EL (cell line): ENCODE measurements at places on chromosomes 11 and 22.

DNA sequence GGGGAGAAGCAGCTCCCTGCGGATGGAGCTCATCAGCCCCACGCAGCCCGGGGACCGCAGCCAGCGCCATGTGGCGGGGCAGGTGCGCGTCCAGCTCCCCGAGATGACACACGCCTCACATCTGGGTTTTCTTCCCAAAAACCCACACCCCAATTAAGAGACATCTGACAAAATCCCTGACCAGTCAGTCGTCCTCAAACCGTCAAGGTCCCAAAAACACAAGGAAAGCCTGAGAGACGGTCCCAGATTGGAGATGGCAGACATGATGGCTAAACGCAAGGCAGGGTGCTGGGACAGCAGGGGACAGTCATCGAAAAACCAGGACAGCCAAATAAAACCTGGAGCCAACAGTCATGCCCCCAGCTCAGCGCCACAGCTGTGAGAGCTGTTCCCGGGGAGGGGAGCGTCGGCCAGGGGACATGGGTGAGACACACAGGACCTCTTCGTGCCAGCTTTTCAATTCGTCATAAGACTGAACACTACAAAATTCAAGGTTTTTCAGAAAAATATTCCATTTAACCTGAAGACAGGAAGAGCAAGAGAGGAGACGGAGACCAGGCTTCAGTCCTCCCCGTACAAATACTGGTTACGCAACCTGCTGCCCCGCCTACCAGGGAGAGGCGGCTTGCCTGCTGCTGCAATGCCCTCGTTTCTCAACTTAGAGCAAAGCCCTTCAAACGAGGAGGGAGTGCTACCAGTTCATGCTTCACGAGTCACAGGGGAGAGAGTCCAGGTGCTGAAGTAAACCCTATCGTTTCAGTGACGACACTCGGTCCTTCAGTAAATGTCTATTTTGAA lies 10.5 kb downstream of the TOLLIP start:
- peak; percentile 26 for DNase-seq

DNA sequence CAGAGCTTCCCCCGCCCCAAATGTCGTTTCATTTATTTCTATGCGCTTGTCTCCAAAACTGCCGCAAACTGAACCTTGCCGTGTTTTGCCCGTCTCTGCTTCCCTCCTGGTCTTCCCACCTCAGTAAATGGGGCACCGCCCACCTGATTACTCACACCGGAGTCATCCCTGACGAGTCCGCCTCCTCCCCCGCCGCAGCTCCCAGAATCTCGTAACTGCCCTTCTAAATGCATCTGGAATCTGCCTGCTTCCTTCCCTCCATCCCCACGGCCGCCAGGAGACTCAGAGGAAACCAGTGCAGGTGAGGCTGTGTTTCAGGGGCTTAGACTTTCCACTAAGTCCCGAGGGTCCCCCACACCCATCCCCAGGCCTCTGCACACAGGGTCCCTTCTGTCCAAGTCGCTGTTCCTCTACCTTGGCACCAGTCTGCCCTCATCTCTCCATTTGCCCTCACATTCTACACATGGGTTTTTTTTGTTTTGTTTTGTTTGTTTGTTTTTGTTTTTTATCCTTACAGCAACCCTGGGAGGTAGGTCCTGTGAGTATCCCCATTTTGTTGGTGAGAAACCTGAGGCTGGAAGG lies 62.6 kb upstream of the PHF21B start:
- peak; percentile 86 for DNase-seq

DNA sequence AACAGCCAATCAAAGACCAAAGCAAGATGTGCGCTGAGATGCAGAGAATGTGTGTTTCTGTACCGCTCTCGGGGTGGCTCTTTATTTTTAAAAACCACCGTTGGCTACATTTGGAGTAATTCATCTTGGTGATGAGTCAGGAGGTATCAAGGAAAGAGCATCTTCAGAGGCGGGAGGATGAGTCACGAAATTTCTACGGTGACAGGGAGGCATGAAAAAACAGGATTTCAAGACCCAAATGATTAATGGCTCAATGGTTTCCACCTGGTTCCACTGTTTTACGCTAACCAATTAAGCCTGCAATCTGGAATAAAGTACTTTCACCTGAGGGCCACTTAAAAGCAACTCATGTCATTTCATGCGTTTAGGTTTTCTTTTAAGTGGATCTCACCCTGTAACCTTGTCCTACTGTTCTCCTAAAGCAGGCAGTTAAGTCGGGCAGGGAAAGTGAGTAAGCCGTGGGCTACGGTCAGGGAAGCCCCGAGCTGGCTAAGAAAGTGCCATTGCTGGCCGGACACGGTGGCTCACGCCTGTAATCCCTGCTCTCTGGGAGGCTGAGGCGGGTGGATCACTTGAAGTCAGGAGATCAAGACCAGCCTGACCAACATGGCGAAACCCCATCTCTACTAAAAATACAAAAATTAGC lies 74.6 kb downstream of the CELSR1 start:
- peak; percentile 87 for DNase-seq

DNA sequence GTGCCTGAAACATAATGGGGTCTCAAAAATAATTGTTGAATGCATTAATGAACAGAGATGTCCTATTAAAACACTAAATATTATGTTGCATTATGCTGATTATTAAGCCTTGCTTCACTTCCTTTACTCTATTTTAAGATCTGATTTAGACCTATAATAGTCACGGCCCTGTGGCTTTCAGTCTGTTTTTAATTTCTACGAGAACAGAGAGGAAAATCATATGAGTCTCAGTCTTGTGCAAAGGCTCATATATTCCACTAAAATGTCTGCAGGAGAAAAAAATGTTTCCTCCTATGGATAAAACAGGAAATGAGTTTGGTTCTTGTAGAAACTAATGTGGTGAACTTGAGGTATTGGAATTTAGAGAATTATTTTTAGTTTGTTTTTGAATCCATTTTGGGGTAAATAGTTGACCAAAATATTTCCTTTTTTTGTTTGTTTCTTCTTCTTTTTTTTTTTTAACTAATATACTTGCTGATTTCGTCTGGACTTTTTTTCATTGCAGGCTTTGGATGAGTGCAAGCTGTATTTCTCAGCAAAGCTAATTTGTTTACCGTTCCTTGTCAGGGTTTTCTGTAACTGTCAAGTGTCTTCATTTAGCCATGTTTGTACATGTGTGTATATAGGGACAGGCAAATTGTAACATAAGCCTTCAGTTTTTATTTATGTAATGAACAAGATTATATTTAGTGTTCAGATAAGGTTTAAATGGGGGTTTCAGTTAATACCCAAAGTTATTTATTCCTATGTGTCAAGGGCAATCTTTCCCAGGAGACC lies 139.1 kb upstream of the DDI1 start:
- DNase-seq = no peak

DNA sequence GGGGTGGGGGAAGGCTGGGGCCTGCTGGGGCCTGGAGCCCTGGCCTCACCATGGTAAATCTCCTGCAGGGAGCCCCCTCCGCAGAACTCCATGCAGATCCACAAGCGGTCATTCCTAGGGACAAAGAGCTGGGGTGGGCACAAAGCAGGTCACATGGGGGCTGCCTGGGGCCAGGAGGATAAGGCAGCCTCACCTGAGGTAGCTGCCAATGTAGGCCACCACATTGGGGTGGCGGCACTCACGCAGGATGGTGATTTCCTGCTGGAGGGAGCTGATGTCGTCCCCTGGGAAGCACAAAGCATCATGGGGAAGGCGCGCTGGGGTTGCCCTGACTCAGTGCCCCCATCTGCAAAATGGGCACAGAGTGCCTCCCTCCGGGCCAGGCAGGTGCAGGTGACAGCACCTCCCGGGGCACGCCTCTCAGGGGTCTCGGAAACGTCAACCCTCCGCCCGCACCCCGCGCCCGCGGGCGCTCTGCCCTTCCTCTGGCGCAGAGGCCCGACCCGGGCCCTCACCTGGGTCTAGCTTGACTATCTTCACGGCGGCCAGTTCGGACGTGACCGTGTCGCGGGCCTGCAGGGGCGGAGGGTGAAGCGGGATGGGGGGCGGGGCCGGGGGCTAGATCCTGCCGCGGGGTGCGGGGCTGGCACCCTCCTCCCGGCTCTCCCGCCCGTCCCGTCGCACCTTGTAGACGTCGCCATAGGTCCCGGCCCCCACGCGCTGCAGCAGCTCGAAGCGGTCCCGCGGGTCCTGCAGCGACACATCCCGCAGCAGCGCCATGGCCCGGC lies 450 bp downstream of the MAP4K2 start:
- DNase-seq = no peak

GRCh38 chr22:47189056-47189916 lies 426.8 kb downstream of the TBC1D22A start:
- no peak for DNase-seq

DNA sequence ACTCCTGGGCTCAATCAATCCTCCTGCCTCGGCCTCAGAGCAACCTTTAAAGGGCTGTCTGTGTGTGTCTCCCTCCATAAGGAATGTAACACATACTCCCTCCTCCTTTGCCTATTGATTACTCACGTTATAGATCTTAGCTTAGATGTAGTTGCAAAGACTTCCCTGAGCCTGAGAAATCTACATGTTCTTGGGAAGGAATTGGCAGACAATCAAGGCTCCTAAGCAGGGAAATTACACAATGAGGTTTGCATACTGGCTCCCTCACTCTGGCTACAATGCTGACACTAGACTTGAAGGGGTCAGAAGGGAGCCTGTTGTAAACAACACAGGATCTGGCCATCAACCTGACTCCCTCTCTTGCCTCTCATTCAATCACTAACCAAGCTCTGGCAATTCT lies 5.2 kb upstream of the OLFML1 start:
- peak; percentile 8 for DNase-seq

DNA sequence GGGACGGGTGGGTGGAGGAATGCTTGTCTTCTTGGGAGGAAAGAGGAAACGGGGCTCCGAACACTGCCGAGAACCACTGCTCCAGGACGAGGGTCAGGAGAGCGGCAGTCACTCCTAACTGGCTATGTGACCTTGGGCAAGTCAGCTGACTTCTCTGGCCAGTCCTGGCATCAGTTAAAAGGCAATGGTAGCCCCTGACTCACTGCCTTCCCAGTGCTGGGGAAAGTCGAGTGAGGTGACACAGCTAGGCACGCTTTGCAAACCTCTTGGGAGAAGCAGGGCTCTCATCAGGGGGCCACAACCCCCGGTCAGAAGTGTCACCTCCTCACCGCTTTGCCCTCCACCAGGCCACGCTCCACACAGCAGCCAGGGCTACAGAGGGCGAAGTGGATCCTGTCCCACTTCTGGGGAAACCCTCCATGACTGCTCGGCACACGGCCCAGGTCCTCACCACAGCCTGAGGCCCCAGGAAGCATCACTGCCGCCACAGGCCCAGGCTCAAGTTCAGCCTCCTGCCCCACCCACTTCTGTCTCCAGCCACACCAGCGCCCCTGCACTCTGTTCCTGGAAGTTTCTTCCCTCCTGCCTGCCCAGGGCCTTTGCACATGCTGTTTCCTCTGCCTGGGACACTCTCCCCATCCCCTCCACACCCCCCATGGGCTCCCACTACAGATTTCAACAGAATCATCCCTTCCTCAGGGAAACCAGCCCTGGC lies 16.3 kb downstream of the IL2RB start:
- DNase-seq = no peak

DNA sequence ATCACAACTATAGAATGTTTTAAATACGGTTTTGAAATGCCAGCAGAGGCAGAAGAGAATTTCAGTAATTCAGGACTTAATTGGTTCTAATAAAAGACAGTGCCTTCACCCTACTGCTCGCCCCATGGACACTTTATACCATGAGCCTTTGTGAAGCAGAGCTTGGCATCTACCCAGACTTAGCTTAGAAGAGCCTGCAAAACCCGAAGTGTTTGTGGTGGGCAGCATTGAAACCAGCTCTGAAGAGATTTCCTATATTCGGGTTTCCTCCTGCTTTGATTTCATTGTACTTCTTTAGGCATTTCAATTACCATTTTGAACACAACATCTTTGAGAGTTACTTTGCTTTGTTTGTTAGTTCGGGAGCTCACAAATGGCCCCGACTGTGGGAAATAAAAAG lies 185.1 kb upstream of the MTNR1B start:
- no peak for DNase-seq

- DNase-seq = no peak
Observed at GRCh38 chr11:115691030-115691429, 186.8 kb upstream of the CADM1 start.
